Effector CD8-positive, alpha-beta T cell (primary cell): ENCODE measurements at places on chromosomes 4 and X.

DNA sequence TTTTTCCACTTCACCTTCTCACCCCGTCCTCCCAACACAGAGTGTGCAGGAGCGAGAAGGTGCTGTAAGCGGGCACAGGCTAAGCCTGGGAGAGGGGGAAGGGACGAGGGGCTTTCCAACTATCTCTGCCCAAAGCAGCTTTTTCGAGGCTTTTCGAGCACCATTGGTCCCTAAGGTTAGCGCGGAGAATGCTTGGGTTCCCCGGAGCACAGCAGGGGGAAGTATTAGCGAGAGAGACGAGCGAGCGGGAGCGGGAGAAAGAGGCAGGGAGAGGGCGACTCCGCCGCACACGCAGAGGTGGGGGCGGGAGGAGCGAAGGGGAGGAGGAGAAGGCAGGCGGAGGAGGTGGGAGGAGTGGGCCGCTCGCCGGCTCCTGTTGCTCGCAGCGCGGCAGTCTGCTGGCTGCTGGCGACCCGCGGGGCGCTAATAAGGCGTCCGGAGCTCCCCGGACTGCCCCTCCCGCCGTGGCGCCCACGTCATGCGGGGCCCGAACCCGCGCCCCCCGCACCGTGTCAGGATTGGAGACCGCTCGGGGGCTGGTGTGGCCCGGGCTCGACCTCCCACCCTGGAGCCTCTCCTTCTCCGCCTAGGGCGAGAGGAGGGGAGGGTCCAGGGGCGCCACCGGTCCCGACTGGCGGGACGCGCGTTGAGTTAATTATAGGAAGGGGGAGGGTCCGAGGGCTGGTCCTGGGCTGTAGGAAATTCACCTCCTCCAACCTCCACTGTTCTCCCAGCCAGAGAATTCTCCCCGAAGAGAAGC, at the start of gene ADAMTS3:
ADAMTS3 (minus strand) TSS at position 263 of the 760 bp plus-strand sequence. CDS start 459 bp downstream, outside the sequence.
- no peak for DNase-seq

- DNase-seq: no peak
Observed at GRCh38 chrX:10168226-10168625, 11.5 kb downstream of the CLCN4 start.

DNA sequence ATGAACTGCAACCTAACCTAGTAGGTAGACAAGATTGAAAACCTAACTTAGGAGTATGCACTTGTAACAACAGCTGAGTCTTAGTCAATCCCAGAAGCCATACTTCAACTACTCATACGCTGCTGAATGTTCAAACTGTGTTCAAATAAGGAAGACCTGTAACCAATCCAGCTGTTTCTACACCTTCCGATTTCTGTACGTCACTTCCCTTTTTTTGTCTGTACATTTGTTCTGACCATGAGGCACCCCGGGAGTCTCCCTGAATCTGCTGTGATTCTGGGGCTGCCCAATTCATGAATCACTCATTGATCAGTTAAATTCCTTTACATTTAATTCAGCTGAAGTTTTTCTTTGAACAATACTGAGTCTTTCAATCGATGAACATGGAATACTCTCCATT, 89.5 kb downstream of the BMP3 start:
- DNase-seq: no peak

- DNase-seq: no peak
Observed at GRCh38 chrX:31199056-31199839, 127.4 kb upstream of the FTHL17 start.

- no peak for DNase-seq
Observed at GRCh38 chr4:62260254-62260653, 1060.1 kb downstream of the ADGRL3 start.

DNA sequence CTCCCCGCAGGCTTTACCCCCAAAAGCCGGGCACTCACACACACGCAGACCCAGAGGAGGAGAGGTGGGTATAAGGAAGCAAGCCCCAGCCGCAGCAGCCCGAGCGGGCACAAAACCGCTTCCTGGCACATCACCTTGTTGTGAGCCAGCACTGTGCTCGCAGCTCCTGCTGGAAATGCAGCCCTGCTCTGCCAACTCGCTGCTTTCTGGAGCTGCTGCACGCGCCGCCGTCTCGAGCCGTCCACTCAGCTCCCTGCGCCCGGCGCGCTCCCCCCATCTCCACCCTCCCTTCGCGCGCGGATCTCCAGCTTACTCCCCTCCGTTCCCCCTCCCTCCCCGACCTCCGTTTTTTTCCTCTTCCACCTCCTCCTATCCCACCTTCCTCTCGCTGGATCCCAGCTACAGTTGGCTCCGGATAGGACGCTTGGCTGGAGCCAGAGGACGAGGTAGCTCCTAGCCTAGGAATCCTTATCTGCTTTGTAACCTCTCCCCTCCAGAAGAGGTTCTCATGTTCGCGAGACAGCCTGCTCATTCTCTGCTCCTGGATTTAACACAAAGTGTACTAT, at the start of gene SPOCK3:
SPOCK3 (minus strand) TSS at position 179 of the 566 bp plus-strand sequence.
- no peak for DNase-seq

DNA sequence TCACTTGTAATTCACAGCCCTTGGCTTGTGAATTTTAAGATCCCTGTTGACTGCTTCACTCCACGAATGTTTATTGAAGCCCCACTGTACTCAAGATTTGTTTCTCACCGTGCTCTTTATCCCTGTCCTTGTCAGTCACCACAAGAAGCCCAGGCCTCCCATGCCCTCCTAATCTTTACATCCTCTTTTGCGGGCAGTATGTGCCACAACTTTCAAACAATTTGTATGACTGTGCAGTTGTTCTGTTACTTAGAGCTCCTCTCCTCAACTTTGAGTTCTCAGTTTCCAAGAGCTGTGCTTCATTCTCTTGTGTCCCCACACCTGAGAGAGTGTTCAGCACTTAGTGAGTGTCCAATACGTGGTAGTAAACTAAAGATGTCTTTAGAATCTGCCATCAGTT, 467.7 kb downstream of the NKX6-1 start:
- no peak for DNase-seq

DNA sequence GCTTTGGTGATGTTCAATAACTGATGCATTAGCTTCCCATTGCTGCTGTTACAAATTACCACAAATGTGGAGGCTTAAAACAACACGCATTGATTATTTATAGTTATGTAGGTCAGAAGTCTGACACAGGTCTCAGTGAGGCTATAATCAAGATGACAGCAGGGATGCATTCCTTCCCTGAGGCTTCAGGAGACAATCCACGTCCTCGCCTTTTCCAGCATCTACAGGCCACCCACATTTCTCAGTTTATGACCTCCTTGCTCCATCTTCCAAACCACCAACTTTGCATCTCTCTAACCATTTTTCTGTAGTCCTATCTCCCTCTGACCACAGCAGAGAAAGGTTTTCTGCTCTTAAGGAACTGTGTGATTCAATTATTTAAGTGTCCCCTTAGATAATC, 92.5 kb downstream of the GASK1B start:
- DNase-seq: no peak

DNA sequence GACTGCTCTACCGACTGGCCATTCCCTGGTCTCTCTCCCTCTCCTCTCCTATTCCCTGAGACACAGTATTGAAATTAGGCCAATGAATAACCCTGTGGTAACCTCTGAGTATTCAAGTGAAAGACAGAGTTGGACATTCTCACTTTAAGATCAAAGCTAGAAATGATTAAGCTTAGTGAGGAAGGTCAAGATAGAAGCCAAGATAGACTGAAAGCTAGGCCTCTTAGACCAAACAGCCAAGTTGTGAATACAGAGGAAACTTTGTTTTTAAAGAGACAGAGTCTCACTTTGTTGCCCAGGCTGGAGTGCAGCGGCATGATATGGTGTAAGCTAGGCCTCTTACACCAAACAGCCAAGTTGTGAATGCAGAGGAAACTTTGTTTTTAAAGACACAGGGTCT, 64.6 kb downstream of the KDM6A start:
- DNase-seq: no peak

GRCh38 chr4:184421533-184422155, 52.7 kb downstream of the IRF2 start:
- DNase-seq: no peak

GRCh38 chrX:36867143-36867542, 141.0 kb upstream of the FAM47C start:
- no peak for DNase-seq

DNA sequence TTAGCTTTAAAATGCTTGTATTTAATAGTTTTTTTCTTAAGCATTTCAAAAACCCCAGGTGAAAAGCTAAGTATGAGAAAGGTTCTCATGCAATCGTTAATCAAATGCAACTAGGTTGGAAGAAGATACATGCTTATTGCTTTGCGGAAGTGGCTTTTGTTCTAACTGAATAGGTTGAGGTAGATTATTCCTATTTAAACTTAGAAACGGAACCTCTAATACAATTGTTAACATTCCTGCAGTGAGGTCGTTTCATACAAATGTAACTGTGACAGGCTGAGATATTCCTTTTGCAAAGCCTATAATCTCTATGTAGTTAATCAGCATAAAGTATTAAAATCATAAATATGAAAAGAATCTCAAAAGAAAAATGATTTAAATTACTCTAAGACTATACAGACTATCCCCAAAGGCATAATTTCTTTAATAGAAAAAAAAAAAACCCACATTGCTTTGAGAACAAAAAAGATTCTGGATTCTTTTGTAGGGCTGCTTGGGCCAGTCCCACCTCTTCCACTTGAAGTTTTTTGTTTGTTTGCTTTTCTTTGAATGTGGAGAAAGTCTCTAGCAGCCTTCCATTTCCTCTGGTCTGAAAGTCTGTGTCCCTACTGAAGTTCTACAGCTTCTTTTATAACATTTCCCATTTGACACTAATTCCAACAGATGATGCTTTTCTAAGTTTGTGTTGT, 25.6 kb upstream of the SORBS2 start:
- DNase-seq: no peak

DNA sequence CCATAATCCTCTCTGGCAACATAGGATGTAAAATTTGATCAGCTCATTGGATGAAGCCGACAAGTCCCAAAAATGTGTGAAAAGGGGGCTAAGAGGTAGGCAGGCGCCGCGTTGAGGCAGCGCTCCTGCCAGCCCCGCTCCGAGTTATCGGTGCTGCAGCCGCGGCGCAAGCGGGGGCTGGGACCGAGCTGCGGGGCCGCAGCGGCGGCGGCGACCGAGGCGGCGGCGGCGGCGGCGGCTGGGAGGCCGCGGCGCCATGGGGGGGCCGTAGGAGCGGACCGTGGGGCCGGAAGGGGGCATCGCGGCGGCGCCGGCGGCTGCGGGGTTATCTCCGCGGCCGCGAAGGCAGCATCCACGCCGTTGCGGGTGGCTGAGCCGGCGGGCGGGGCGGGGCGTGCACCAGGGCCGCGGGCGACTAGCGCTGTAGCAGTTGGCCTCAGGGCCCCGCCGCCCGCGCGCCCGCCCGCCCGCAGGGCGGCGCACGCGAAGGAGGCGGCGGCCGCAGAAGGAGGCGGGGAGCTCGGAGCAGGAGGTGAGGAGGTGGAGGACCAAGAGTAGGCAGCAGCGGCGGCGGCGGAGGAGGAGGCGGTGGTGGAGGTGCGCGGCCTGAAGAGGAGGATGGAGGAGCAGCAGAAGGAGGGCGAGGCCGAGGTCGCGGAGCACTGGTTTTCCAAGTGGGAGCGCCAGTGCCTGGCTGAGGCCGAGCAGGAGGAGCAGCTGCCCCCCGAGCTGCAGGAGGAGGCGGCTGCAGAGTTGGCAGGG, 126.0 kb upstream of the CXorf66 start:
- DNase-seq: no peak

- no peak for DNase-seq
Observed at GRCh38 chr4:112517067-112517634, 1.2 kb upstream of the NEUROG2 start.

DNA sequence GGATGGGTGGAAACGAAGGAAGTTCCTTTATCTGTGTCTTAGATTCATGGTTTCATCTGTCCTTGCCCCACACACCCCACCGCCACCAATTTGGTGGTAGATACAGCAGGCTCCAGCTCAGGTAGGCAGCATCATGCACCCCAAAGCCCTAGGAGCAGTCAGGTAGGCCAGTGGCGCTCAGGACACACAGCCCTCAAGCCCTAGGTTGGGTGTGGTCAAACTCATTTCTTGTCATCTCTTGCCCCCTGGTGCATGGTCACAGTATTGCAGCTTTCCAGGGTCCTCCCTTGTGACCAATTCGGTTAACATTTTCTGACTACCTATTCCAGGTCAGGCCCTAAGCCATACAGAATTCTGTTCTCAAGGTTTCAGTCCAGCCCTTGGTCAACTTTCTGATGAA, 14.5 kb upstream of the PRRG3 start:
- DNase-seq: peak; percentile 24

- DNase-seq: no peak
Observed at GRCh38 chr4:150217192-150217591, 138.9 kb downstream of the DCLK2 start.

GRCh38 chr4:151014521-151015458, at the start of gene LRBA:
Gene LRBA (minus strand): TSS chr4:151015284. CDS start chr4:151014642, 642 bp downstream.
- DNase-seq: peak; percentile 74

- DNase-seq: no peak
Observed at GRCh38 chrX:12011075-12011474, 127.2 kb upstream of the FRMPD4 start.

DNA sequence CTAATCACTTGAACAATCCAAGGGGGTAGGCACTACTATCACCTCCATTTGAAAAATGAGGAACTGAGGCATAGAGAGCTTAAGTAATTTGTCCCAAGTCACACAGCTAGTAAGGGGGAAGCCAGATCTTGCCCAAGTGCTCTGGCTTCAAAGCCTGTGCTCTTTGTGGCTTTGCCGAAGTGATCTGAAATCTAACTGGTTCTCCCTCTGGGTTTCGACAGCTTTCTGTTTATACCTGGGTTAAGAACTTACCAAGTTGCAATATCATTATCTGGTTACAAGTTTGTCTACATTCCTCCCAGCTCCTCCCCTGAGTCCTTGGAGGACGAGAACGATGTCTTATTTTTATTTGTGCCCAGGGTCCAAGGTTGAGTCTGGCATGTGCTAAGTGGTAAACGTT, 125.3 kb upstream of the RAI2 start:
- no peak for DNase-seq

DNA sequence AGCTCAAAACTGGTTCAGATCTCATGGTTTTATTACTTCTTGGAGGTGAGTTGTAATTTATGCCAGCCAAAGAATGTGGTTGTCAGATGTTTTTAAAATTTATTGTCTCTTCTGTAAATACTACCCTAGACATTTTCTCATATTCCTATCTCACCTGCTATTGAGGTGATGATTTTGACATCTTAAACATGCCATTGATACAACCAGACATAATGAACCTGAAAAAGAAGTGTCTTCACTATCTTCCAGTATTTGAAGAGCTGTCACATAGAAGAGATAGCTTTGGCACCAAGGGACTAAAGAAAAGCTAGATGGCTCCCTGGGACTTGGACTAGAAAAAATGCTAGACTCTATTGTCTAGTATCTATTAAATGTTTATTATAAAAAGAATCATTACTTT, 155.7 kb downstream of the RAP1GDS1 start:
- DNase-seq: no peak

- DNase-seq: no peak
Observed at GRCh38 chr4:74366367-74366911, 1.5 kb downstream of the EREG start.

DNA sequence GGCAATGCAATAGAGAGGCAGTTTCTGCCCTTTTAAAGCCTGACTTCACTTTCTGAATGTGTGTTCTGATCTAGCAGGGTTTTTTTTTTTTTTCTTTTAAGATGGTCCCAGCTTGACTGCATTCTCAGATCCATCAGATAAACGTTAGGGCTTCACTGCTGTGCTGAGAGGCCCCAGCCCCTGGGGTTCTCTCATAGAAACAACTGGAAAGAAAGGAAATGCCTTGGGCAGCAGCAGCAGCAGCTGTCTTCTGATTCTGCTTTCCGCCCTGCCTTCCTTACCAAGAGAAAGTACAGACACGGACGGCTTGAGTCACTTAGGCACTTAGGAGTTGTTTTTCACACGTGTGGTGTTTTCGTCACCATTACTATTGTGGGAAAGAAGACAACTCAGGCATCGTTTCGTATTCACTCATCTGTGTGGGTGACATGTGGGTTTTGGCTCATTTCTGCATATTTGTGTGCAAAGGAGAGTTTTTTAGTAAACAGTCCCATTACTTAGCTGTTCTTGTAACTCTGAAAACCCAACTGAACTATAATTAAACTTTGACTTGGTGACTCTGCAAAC, 172.0 kb downstream of the PTTG2 start:
- no peak for DNase-seq
